ENCODE measurements at places on chromosomes 6 and 20.

- no peak for DNase-seq
These were observed 101.5 kb upstream of the PTCHD4 start for GRCh38 chr6:48212501-48212900.

- DNase-seq, result no peak
These were observed 7.4 kb downstream of the SENP6 start for GRCh38 chr6:75608956-75609533.

DNA sequence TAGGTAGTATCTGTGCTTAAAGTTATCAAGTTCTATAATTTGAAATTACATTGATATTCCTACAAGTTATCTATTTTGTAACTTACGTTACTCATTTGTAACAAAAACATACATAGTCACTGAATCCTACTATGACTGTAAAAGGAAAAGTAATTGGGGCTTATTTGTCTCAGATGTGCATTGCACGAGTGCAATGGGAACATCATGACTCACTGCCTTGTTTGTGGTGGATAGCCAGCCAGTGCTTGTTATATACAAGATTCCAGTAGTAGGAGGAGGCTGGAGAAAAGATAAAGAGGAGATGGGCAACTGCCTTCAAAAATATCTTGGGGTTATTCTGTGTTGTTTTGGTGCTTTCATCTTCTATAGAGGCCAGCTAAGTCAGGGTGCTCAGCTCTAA, 164.1 kb downstream of the RNF144B start:
- DNase-seq, result no peak

- DNase-seq, result no peak
These were observed 21.0 kb downstream of the CEP43 start for GRCh38 chr6:167020206-167020605.

- no peak for DNase-seq
These were observed 44.0 kb downstream of the IRAK1BP1 start for GRCh38 chr6:78911218-78911940.

- no peak for DNase-seq
These were observed 24.3 kb downstream of the BMP6 start for GRCh38 chr6:7750197-7750596.

DNA sequence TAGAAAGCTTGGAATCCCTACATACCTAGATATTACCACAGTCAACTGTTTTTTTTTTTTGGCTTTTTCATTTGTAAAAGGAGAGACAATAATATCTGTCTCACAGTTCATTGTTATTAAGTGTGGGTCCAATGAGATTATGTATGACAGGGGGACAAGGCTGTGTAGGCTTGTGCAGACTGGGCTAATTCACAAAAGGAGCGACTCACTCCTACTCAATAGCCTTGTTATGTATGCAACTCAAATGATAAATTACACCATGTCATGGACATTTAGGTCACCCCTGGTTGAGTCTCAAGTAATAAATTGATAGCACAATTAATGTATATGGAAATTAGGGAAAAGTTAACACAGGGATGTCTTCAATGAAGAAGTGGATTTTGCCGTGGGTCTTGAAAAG, 208.2 kb upstream of the MAP3K7 start:
- no peak for DNase-seq

DNA sequence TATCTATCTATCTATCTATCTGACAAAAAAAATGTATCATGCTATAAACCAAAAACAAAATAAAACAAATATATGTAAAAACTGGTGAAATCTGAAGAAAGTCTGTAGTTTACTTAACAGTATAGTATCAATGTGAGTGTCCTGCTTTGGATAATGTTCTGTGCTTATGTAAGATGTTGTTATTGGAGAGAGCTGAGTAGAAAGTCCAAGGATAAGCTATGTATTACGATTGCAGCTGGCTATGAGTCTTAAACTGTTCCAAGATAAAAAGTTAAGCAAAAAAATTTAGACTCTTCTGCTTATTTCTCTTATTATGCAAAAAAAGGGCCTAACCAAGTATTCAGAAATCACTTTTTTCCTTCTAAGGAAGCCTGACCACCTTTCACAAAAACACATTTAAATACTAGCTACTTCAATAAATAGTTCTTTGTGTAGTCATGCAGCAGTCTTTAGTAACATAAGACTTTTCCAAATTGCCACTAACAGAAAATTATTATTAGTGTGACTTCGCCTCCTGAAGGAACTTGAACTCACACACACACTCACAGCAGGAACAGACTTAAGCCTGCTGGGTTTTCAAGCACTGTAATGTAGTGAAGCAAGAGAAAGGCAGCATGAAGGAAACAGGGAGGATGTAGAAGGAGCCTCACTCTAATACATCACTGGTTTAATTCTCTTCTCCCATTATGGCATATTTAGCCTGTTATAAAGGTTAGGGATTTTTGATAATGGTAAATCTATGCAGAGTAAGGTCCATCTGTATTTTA, 265.8 kb upstream of the GJE1 start:
- DNase-seq, result no peak

- no peak for DNase-seq
These were observed 59.5 kb upstream of the TGM3 start for GRCh38 chr20:2236256-2236655.
